AG09319 (cell line): ENCODE measurements at places on chromosomes 5 and 9.

GRCh38 chr9:38082446-38083287 is 13.6 kb upstream of the SHB start:
- DNase-seq = no peak

- DNase-seq = no peak
Measured at GRCh38 chr5:56190497-56190896, 42.6 kb downstream of the ANKRD55 start.

- DNase-seq = no peak
Measured at GRCh38 chr9:85615792-85616191, 126.0 kb downstream of the AGTPBP1 start.

GRCh38 chr9:133769511-133770075 is 31.4 kb upstream of the SARDH start:
- DNase-seq = no peak

DNA sequence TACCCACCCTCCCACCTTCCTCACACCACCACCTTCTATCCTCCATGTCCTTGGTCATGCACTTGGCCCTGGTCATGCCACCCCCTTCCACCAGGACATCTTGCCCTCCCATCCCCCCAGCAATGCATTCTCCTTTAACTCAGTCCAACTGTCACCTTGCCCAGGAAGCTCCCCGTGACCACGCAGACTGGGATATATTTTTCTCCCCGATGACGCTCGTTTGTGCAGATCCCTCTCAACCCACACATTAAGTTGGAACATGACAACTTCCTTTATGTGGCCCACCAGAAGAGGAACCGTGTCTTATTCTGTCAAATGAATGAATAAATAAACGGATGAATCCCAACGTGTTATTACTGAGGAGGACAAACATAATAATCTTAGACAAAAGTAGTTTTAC is 82.8 kb upstream of the TAS2R1 start:
- no peak for DNase-seq

DNA sequence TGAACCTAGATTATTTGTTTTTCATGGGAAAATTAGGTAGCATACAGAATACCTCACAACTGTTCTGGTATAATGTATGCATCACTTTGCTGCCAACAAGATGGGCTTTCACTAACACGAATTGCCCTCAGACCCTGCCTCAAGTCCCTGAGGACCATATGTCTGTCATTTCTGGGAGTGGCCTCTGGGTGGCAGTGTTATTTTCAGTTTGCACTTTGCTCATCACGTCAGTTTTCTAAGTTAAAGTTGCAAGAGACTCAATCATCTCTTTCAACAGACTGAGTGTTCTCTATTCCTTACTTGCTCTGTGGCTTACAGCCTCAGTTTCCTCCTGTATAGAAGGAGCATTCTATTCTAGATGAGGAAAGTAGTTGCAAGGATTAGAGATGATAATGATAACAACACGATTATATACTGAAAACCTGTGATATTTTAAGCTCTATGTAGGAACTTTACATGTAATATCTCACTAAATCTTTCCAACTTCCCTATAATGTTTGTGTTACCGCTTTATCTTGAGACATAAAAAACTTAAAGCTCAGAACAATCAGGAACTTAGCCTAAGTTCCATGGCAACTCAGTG is 55.7 kb downstream of the TSSK1B start:
- peak; percentile 18 for DNase-seq

DNA sequence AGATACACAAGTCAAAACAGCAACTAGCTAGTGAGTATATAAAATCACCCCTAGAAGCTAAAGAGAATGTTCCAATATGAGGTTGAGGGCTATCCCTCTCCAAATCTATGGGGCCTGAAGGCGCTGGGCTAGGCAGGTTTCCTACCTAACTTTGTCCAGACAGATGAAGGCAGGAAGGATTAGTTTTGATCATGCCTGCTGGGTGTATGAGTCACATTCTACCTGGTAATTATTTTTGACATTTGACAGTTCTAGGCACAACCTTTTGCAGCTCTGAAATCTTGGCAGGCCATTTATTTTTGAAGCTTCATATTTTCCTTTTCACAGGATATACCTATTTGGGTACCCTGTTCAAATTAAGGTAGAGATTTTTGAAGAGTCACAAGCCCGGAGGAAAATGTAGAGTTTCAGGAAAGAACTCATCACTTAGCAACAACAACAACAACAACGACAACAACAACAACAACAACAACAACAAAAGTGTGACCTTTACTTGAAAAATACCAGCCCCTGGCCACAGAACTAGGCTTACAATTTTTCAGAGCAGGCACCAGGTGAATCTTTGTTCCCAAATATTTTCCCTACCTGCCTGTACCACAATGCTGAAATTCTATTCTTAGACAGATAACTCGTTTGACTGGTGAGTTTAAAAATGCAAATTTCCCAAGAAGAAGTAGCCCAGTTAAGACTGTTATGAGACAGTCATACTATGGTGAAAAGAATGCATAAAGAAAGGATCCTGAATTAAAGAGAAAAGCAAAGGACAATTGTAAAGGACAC is 175.5 kb upstream of the TUT7 start:
- DNase-seq = no peak

DNA sequence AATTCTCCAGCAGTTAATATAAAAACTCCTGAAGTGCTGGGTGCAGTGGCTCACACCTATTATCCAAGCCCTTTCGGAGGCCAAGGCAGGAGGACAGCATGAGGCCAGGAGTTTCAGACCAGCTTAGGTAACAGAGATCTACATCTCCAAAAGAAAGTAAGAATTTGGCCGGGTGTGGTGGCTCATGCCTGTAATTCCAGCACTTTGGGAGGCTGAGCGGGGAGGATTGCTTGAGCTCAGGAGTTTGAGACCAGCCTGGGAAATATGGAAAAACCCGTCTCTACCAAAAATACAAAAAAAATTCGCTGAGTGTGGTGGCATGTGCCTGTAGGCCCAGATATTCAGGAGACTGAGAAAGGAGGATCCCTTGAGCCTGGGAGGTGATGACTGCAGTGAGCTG is 6.7 kb upstream of the GPBP1 start:
- DNase-seq = no peak

DNA sequence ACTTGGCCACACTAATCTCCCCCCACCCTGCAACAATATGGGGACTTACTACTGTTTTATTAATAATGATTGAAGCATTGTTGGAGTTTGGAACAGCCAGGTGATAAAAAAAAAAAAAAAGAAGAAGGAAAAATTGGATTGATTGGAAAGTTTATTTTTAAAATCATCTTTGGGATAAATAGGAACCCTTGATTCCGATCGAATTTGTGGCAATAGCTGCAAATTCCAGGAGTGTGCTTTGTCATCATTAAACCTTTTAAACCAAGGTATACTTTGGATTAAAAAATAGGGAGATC is 907 bp upstream of the NR2F1 start:
- DNase-seq = no peak

DNA sequence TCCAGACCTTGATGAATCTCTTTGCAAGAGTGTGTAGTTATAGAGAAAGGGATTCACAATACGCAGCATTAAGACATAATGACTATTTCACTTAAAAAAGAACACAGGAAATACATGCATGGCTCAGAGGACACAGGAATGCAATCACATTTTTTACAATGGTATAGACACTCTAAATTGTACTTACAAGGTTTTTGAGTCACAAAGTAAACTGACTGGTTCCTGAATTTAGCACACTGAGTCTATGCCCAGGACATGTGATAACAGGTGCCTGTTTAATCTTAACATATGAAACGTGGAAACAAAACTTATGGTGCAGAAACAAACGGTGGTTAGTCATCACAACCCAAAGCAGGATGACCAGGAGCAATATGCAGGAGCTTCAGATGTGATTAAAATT is 6.7 kb downstream of the EPB41L4A start:
- no peak for DNase-seq

GRCh38 chr5:80607832-80608231 is 37.8 kb upstream of the ANKRD34B start:
- no peak for DNase-seq

- no peak for DNase-seq
Measured at GRCh38 chr9:86645303-86645702, 291.1 kb upstream of the TUT7 start.

- no peak for DNase-seq
Measured at GRCh38 chr9:137500666-137501397, 41.7 kb upstream of the NSMF start.
